ENCODE measurements at places on chromosomes 12 and 14.

- peak; percentile 85 for DNase-seq
Measured at GRCh38 chr14:104639885-104640548, 35.4 kb upstream of the TMEM179 start.

GRCh38 chr12:124006085-124006845, 33.2 kb downstream of the ZNF664 start:
- DNase-seq: peak; percentile 53

GRCh38 chr12:8953773-8954402, 4.4 kb upstream of the M6PR start:
- DNase-seq: peak; percentile 32

- peak; percentile 83 for DNase-seq
Measured at GRCh38 chr14:90573385-90574105, 176.7 kb downstream of the CALM1 start.

GRCh38 chr14:54610051-54610977, 43.4 kb downstream of the SAMD4A start:
- DNase-seq: no peak

DNA sequence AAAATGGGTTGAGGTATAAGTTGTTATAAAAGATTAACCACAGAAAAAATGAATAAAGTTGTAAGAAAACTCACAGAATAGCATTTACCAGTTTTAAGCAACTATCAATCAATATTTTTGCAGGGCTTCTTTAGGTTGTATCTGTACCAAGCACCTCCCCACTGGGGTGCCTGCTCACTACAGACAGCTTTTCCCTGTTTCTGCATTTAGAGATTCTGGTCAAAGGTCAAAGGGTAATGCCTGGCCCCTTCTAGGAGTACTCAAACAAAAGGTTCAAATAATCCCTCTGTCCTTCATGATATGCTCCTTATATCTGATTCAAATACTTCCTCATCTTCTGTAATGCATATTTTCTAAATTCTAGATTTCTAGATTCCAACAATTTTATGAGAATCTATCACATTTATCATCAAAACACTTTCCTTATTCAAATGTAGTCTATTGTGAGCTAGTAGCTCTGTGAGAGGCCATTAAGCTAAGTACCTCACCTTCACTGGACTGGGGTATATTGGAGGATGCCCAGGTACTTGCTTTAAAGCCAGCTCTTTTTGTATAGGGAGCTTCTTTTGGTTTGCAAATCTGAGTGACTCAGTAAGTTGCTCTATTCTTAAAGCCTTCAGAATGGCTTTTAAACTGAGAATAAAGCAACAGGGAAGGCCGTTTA, 120.7 kb upstream of the PTPRB start:
- no peak for DNase-seq

DNA sequence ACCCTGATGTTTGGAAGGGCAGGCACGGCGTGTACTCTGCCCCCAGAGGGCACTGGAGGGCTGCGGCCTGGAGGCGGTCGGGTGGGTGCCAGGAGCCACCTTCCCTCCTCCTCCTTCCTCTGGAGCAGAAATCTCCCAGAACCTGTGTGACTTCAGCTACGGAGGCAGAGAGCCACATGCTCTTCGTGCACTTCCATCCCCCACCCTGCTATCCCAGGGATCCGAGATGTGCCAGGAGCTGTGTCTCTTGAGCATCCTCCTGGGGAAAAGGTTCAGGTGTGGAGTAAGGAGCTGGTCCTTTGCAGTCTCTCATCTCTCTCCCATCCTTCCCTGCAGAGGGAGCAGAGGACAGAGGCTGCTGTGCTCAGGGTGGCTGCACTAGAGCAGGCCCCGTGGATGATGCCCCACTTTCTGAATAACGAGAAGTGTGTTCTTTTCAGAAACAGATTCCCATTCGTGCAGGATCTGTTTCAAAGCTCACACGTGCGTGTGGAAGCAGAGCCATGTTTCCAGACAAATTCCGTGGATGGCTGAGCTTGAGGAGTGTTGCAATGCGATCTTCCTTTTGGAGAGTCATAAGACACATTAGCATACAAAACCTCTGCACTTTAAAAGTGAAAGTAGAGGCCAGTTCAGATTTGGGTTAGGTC, 162.9 kb downstream of the ADGRD1 start:
- DNase-seq: peak; percentile 43

- DNase-seq: no peak
Measured at GRCh38 chr12:31228811-31229792, 96.8 kb downstream of the SINHCAF start.

Measured in hematopoietic multipotent progenitor cell treated with erythropoietin and hydrocortisone succinate and interleukin-3 and kit ligand, for 6 days (in vitro differentiated cells).